ENCODE measurements at places on chromosomes 13 and 19.

DNA sequence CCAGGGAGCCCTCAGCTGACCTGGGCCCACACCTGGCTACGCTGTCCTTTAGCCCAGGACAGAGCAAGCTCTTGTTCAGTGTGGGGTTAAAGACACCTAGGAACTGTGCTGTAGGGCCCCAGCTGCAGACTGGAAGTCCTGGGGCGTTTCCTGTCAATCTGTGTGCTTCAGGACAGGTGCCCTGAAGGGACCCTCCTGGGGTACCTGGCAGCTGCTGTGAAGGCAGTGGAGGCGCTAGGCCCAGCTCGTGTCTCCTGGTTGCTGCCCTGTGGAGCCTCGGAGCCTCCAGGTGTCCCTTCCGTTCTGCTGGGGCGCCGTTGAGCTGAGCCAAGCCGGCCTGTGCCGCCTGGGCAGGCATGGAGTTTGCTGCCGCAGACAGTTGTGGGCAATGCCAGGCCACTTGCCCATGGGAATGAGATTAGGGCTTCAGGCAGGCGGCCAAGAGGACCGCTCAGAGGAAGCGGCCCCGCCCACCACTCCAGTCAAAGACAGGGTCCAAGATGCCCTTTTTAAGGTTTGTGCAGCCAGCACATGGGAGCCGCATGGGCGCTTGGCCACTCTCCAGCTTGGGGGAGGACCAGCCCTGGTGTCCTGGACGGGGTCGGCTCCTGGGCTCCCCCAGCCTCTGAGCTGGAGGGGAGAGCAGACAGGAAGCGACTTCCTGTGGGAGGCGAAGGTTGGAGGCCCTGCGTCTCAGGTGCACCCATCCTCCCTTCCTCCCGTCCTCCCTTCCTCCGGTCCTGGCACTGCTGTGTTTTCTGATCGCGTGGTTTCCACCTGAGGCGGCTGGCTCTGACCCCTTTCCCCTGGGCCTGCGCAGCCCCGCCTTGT, 4.0 kb downstream of the PTBP1 start:
- no peak for DNase-seq

- DNase-seq = no peak
Measured at GRCh38 chr13:84443463-84443862, 561.2 kb upstream of the SLITRK1 start.

GRCh38 chr13:105471673-105472072, 1063.8 kb downstream of the EFNB2 start:
- no peak for DNase-seq

GRCh38 chr19:485583-486236, 10.6 kb upstream of the MADCAM1 start:
- peak; percentile 64 for DNase-seq

DNA sequence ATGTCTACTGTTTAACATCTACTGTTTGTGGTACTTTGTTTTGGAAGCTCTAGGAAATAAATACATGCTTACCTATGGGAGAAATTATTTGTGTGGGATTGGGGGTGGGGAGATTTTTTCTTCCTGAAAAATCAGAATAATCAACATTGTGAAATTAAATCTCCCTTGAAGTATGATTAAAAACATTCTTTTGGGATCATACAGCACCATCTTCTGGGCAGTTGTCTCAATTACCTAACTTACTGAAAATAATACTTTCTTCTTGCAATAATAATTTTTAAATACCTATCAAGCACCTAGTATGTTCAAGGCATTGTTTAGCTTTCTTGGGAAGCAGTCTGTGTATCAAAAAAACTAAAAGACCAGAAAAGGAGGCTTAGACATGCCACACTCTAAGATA, 576.5 kb upstream of the ARGLU1 start:
- DNase-seq = peak; percentile 41

DNA sequence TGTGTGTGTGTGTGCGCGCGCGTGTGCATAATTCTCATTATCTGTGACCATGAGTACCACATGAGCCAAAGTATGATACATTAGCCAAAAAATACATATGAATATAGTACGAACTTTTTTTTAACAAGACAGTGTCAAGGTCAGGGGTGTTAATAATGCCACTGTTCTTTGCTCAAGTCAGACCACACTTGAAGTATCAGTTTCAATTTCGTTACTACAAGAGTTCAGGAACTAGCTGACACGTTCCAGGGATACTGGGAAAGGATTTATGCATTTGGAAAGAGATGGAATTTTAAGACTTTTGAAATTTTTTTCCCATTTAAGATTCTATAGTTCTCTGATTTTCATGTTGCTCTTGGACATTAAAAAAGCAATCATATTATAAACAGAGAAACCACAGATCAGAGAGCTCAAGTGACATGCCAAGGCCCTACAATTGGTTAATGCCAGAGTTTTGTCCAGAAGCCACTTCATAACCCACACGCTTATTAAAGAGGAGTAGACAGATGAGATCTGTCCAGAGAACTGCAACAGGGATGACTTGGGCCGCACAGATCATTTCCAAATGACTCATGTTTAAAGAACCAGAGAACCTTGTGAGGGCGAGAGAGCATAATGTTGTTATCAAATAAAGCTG, 718.8 kb upstream of the SGCG start:
- DNase-seq = no peak

- DNase-seq = no peak
Measured at GRCh38 chr13:106529415-106530170, 5.9 kb downstream of the EFNB2 start.

- DNase-seq = no peak
Measured at GRCh38 chr13:99496184-99497142, 4.8 kb upstream of the TM9SF2 start.

DNA sequence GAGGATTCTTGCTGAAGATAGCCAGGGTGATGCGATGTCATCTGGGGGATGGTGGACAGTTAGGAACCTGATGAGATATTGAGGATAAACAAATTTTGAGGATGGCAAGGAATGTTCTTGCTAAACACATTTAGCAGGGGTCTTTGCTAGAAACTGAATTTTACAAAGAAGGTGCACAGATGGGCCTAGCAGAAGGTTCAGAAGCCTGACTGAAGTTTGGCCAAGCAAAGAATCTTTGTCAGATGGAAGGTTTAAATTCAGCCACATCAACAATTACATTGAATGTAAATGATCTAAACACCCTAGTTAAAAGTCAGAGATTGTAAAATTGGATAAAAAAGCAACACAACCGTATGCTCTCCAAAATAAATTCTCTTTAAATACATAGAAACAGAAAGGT, 68.8 kb downstream of the WASF3 start:
- no peak for DNase-seq

DNA sequence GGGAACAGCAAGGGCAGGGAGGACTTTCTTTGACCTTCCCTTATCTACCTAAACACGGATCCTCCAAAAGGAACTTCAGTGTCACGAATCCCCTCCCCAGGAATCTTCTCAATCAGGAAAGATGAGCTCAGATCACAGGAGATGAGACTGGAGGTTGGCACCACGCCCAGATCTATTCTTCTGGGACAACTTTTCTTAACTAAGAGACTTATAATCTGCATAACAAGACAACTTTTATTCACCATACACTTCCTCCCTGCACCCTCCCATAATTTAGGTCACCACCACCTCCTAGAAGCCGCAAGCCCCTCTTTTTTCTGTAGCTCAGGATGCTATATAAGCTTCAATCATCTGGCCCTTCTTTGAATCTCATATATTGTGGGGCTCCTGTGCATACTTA, 19.2 kb upstream of the AKT2 start:
- DNase-seq = no peak

GRCh38 chr13:32010136-32010535, 21.4 kb upstream of the FRY start:
- DNase-seq = no peak

GRCh38 chr19:48934837-48935236, 1.3 kb downstream of the DHDH start:
- DNase-seq = no peak

DNA sequence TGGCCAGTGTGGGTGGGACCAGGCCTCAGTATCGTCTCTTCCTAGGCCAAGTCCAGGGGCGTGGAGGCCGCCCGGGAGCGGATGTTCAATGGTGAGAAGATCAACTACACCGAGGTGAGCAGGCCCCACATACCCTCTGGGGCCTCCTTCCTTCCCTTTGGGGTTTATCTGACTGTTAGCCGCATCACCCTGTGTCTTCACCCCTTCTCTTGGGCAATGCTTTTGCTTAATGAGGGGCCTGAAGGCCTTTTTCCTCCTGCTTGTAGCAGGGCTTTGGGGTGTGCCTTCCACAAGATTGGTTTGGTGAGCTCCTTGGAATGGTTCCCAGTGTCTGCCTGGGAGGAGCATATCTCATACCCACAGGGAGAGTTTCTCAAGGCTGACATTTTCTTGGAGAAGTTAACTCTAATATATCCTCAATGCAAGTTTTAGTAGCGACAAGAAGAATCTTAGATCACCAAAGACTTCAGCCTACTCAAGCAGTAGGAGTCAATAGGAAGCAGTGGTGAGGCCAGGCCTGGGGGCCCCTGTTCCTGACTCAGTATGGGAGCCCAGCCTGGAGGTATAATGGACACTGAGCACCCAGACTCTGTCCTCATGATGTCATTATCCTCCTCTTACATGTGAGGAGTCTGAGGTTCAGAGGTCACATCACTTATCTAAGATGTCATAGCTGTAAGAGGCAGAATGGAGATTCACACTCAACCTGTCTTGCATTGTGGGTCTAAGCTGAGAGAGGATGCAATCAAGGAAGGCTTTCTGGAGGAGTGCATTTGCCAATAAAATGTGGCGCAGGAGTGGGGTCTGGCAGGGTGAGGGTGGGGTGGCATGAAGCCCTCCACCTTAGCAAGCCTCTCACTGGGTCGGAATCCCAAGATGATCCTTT, 2.0 kb downstream of the GPI start:
- no peak for DNase-seq

- DNase-seq = no peak
Measured at GRCh38 chr19:5406816-5407215, 48.4 kb upstream of the ZNRF4 start.

DNA sequence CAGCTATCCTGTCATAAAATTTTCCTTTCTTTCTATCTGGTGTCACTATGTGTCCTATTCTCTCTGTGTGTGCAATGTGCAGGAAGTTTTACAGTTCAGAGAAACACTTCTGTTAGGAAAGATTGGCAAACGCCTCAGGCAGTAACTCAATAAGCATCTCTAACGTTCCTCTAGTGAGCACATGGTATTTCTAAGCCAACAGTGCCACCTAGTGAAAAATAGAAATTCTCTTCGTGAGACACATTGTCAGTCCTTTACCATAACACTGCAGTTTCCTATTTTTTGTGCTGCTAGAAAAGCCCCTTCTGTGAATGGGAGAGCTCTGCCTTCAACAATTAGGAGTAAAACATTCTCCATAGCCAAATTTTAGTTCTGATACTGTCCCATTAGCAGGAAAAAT, 50.7 kb downstream of the ZNF723 start:
- peak; percentile 41 for DNase-seq

Data from NCI-H1105 treated with DMSO at 0.1 percent for 48 hours (cell line).